D721Med (cell line): ENCODE measurements at places on chromosomes 6 and 20.

GRCh38 chr6:158143700-158144099 is 24.4 kb downstream of the SERAC1 start:
- DNase-seq, result no peak

DNA sequence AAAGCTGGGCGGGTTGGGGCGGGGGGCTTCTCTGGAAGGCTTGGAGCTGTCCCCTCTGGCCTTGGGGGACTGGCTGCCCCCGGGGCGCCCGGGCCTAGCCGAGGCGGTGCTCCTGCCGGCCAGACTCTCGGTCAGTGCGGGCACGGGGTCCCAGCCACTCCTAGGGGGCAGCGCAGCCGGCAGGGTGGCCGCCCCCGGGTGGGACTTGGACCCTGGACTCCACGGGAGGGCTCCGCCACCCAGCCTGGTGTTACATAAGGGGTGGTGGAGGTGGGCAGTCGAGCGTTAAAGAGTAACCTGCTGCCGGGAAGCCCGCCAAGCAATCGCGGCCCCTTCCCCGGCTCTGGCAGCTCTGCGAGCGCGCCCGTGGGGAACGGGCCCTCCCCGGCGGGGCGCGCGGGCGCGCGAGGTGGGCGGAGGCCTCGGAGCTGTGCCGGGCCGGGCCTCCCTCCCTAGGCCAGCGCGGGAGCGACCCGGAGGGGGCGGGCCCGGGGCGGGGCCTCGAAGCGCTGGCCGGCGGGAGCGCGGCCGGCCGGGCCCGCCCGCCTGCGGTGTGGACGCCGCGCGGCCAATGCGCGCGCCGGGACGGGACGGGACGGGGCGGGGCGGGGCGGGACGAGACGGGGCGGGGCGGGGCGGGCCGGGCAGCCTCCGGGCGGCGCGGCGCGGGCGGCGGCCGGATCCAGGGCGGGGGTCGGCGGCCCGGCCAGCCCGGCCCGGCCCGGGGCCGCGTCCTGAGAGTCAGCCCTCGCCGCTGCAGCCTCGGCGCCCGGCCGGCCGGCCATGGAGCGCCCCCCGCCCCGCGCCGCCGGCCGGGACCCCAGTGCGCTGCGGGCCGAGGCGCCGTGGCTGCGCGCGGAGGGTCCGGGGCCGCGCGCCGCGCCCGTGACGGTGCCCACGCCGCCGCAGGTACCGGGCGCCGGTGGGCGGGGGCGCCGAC is at the start of gene SLC2A4RG:
Gene SLC2A4RG, plus strand, starts transcription at position 647 of the 940 bp plus-strand sequence. Its CDS starts 137 bp downstream, at position 784.
- DNase-seq, result peak; percentile 99

GRCh38 chr20:57748601-57749130 is 38.9 kb upstream of the PMEPA1 start:
- no peak for DNase-seq

- DNase-seq, result no peak
Measured at GRCh38 chr6:55670850-55671413, 91.9 kb upstream of the HMGCLL1 start.

DNA sequence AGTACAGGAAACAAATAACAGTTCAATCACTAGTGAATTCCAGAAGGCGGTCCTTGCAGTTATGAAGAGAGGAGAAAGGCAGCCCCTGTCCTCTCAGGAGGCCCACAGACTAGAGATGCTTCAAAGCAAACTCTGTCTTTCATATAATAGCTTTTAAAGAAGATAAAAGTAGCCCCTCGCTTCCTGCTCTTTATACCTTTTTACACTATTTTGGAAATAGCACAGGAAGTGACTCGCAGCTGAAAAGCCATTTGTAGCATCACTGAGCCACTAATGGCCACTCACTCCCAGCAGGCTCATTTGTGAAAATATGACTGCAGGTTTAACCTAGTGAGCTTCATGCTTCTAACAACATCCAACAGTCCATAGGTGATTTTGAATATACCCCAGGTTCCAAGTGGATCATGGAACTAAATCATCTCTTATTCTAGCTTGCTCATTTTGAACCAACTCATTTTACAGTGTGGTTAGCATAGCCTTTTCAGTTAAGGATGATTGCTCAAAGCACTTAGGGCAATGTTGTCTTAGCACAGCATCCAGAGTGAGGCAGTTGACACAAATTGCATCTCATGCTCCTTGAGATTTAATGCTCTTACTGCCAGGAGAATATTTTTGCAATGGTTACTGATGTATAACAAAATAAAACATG is 136.0 kb upstream of the NRSN1 start:
- DNase-seq, result no peak

DNA sequence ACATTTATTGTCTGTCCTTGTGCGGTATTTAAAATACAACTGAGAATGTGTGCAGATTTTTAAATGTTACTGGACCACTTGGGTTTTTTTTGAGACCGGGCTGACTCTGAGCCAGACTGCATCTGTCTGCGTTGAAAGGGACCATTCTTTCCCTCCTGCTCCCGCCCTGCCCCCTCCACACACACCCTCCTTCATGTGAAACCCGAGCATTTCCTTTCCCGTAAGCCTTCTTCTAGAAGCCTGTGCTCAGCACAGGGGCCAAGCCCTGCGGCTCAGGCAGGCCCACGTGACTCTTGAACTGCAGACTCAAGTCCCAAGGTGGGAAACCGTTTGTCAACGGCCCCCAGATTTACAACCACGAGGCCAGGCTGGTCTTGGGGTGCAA is 82.7 kb upstream of the FOXC1 start:
- no peak for DNase-seq
